ENCODE measurements at places on chromosomes 11 and 22. TPM values are rescaled to one million over a fixed set of nuclear protein-coding genes. Genes with fewer than 3 reads are reported as not detected.

MISFA gene
- 0.52 TPM for total RNA-seq

BIRC3 gene
- 2.5 TPM for total RNA-seq

APOA4 gene
- not detected for total RNA-seq

RASD2 gene
- 0.65 TPM for total RNA-seq

All from smooth muscle cell of the pulmonary artery (primary cell).